ENCODE measurements at places on chromosomes 1 and 21.

- DNase-seq = no peak
These were observed 82.3 kb upstream of the TIAM1 start for GRCh38 chr21:31426235-31426797.

DNA sequence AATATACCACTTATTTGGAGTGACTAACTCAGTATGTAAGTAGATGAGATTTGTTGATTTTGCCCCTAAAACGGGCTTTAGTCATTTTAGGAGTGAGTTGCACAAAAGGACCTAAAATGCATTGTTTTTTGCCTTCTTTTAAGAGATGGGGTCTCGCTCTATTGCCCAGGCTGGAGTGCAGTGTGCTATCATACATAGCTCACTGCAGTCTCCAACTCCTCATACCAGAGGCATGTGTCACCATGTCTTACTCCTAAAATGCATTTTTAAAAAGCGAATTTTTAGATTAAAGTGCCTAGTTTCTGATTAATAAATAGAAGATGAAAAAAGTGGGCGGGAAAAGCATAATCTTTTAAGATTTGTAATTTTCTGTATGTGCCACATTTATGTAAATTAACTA lies 11.5 kb upstream of the NEXN start:
- no peak for DNase-seq

- DNase-seq = no peak
These were observed 4.8 kb upstream of the DNAJC28 start for GRCh38 chr21:33496345-33496744.

- no peak for DNase-seq
These were observed 144.4 kb upstream of the HNRNPU start for GRCh38 chr1:245008761-245009160.

GRCh38 chr1:228372183-228373003 lies 34.2 kb downstream of the TRIM11 start:
- DNase-seq = no peak

GRCh38 chr1:168608796-168609715 lies 32.7 kb downstream of the XCL1 start:
- no peak for DNase-seq

- DNase-seq = no peak
These were observed 16.2 kb upstream of the LIN9 start for GRCh38 chr1:226325178-226325577.

GRCh38 chr1:207847116-207847515 lies 63.8 kb downstream of the CD34 start:
- no peak for DNase-seq

DNA sequence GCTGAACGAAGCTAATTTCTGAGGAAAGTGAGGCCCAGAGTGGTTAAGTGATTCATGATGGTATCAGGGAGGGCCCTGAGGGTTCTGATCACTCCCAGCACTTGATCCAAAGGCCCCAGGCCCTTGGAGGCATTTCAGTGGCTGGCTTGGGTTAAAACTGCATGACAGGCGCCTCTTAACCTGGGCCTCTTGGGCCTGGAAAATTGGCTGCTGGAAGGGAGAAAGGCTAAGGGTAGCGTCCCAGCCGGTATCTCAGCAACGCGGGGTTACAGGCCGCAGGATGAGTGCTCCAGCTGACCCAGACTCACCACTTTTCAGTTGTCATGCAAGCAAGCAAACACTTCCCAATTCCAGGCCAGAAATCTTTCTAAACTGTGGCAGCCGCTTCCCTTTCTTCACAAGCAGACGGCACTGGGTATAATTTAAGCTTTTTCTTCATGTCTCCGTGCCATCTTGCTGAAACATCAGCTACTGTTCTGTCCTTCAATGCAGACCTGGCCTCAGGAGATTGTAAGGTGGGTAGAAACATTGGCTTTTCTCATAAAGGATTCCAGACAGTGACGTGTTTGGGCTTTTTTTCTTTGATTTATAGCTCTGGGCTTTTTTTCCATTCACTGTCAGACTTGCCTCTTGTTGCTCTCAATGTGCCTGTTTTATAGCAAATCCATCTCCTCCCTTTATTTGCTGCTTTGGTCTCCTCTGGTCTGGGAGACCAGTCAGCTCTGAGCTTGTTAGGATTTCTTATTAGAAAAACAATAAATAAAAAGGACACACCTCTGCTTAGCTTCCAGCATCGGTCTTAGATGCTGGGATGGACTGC lies 229.1 kb downstream of the KCNJ6 start:
- DNase-seq = no peak

DNA sequence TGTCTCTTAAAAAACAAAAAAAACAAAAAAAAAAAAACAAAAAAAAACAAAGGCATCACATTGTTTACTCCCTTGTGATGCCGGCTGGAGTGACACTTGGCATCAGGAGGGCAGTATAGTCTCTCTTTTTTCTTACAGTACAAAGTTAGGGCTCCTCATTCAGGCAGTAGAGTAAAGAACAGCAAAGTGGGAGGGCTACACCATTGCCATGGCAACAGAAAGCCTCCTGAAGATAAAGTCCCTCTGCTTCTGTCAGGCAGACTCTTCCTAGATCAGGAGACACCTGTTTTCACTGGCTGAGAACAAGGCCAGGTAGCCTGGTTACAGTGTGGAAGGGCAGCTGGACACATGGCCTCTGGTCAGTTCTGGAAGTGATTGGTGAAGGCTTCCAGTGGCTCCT lies 41.3 kb upstream of the RAB3GAP2 start:
- no peak for DNase-seq

GRCh38 chr1:247448107-247448791 lies 9.7 kb downstream of the OR2B11 start:
- DNase-seq = no peak

- no peak for DNase-seq
These were observed 146.6 kb downstream of the ROR1 start for GRCh38 chr1:63920154-63921117.
